ENCODE measurements at places on chromosomes 12 and 14.

DNA sequence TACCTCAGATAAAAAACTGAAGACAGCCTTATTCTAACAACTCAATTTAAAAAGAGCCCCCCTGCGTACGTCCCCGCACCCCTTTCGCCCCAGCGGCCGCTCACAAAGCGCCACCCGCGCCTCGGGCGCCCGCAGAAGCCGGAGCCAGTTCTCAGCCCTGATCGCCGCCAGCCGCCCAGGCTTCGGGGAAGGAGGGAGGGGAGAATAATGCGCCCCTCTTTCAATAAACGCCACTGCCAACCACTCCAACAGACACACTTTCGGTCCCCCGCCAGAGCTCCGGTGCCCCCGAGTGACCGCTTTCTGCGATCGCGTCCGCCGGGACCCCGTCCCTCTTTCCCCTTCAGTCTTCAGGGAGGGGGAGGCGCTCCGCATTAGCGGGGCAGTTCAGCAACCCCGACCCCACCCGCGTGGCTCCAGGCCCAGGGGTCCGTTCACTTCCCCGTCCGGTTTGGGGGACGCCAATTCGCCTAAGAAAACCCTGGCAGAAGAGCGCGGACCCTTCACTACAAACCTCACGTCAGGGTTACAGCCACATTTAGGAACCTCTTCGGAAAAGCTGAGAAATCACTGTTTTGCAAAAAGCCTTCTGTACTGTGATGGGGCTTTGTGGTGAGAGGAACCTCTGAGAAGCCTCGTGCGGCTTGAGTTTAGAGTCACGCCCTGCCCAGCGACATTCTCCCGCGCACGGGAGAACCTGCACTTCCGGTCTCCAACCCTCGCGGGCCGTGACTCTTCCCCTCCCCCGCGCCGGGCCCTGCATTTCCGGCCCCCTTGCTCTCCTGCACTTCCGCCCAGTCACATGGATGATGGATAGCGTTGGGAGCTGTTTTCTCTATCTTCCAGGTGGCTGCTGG, 18.7 kb downstream of the FOXG1 start:
- DNase-seq = no peak

- no peak for DNase-seq
These were observed 6.0 kb downstream of the KRT75 start for GRCh38 chr12:52428121-52428520.

DNA sequence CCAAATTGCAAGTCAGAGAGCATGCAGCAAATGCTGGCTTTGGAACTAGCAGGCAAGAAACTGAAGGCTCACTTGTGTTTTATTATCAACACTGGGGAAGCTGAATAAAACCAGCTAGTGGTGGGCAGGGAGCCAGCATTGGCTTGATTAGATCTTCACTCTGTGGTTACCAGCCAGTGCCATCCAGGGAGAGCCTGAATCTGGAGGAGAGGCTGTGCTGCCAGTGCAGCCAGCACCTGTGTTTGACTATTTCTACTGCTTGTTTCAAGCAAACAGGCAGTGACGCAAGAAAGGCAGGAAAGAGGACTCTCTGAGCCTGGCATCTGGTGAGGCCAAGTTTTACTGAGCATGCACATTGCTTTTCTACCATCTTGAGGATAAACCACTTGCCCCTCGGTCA, 247.0 kb downstream of the PHLDA1 start:
- DNase-seq = no peak

DNA sequence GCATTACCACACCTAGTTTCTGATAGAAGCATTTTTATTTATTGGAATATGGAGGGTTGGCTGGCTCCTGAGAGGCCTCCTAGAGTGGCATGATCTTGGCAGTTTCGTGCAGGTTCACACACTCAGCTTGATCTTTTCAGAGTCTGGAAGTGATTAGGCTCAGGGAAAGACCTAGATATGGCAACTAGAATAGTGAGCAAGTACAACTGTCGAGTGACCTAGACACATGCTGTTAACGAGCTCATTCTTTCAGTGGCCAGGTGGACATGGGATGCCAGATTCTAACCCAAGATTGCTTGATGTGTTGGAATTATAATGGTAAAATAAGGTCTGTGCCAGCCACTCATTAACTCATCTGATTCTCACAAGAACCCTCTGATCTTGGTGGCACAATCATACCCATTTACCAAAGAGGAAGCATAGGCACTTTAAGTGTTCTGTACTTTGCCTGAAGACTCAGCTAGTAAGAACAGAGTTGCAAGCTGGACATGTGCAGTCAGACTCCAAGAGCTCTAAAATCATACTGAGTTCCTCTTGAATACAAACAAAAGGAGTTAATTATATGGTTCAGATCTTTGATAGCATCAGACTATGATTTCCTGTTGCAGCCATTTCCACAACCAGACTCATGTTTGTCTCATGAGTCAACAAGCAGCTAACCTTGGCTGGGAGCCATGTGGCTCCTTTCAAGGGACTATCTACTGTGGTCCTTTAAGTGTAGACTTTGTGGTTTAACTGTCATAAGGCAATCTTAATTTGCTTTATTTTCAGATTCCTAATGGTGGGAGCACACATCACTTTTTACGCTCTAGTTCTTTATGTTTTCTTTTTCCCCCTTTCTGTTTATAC, 144.2 kb downstream of the PLEKHA5 start:
- DNase-seq = peak; percentile 35

DNA sequence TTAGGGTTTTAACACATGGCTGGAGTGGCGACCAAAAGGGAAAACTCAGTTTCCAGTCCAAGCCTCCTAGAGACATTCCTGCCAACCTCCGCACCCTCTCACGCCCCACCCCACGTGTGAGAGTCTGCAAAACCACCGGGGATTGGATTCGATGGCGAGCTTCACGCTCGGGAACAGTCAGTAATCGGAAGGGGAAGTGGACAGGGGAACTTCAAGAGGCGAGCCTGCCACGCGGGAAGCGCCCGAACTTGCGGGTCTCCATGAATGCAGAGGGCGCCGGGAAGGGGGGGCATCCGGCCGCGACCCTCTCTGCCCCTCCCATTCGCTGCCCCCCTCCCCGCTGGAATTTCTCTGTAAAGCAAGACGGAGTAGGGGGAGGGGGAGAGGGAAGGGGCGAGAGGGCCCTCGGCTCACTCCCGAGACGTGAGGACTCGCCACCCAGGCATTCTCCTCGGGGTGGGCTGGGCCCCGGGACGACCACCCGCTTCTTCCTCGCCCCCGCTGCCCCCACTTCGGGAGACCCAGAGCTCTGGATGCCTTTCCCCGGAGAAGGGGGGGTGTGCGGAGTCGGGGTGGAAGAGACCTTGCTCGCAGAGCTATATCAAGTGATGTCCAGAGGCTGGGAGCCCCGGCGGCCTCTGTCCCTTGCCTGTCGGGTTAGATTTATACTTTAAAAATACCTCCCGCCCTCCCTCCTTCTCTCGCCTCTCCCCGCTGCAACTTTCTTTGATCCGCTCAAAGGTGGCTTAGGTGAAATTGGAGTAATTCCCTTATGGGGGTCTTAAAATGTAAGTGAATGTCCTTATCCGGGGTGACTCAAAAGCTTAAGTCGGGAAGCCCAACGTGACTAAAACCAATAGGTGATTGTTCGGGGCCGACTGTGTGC, 2.5 kb upstream of the CCND2 start:
- peak; percentile 58 for DNase-seq

- no peak for DNase-seq
These were observed 154.8 kb downstream of the TMTC2 start for GRCh38 chr12:82841487-82841904.

GRCh38 chr12:109385339-109386058, 37.8 kb downstream of the MYO1H start:
- no peak for DNase-seq

DNA sequence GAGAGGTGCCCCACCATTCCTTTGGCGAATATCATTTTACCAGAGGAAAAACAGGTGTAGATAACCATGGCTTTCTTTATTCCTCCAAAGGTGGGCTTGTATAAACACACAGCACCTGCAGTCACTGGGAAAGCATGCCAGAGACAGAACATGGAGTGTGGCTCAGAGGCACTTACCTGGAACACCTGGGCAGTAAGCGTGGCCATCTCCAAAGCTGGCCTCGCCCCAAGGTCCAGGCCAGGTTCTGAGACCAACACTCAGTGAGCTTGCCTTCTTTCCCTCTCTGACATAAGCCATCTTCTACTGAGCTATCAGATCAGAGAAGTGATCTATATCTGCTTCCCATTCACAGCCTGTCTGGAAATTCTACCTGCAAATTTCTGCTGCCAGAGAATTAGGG, 70.5 kb downstream of the NUAK1 start:
- DNase-seq = no peak

DNA sequence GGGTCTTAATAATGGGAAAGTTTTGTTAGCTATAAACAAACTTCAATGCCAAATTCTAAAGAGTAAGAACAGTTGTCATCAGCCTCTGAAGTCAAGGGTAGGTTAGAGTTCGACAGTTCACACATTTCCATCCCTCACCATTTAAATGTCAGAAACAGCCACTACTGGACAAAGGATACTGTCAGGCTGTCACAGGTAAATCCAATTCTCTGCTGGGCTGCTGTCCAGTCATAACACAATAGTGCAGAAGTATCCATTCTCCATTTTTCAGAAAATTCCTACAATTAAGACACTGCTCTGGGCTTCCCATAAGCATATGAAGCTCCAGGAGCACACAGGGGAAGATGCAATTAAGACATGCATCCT, 221.4 kb downstream of the RPS29 start:
- DNase-seq = no peak

- DNase-seq = no peak
These were observed 158.4 kb downstream of the FBXL14 start for GRCh38 chr12:1436015-1436414.

GRCh38 chr12:40986001-40986400, 202.1 kb upstream of the PDZRN4 start:
- DNase-seq = no peak

DNA sequence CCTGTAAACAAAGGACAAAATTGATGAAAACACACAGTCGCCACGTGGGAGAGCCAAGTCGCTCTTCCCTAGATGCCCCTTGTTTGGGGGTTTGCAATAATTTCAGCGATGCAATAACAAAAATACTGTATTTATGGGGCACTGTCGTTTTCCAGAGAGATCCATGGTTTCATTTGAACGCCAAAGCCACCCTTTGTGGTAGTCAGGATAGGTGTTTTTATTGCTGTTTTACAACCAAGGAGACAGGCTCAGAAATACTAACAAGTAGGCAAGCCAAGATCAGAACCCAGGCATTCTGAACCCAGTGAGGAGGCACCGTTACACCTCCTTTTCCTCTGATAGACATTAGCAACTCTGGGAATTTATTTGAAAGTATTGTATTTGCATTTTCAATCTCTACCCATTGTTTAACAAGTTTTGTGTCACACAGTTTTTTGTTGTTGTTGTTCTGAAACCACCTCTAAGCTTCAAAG, 831 bp upstream of the BTBD7 start:
- DNase-seq = no peak

GRCh38 chr12:88398031-88398430, 182.2 kb downstream of the KITLG start:
- no peak for DNase-seq

- no peak for DNase-seq
These were observed 383.8 kb downstream of the NOVA1 start for GRCh38 chr14:26213846-26214575.

DNA sequence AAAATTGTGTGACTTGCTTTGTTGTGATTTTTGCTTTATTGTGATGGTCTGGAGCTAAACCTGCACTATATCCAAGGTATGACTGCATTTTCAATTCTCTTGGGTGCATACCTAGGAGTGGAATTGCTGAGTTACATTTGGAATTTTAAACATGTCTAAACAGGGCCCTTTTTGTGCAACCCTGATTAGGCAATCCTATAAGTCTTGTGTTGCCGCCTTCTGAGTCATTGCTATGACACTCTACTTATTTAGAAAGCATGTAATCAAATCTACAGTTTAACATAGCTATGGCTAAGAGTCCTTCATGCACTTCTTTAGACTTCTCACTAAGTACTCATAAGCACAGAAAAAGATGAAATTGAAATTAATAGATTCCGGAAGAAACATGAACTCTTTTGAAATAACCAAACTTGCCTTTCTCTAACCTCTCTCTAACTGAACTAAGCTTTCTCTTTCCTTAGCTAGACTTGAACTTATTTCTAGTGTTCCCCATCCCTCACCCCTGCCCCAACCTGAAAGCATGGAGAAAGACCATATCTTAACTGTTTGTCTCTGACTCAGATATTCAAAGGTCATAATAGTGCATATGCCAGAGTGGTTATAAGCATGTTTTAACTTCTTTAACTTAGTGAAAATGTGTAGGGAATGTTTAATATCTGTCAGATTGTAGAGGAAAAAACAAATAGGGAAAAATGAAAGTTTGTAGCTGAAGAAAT, 203.0 kb downstream of the SNAPC1 start:
- DNase-seq = no peak

GRCh38 chr12:97490141-97490540, 27.5 kb downstream of the RMST start:
- no peak for DNase-seq

GRCh38 chr12:105580821-105581352, 250.4 kb downstream of the C12orf75 start:
- no peak for DNase-seq

DNA sequence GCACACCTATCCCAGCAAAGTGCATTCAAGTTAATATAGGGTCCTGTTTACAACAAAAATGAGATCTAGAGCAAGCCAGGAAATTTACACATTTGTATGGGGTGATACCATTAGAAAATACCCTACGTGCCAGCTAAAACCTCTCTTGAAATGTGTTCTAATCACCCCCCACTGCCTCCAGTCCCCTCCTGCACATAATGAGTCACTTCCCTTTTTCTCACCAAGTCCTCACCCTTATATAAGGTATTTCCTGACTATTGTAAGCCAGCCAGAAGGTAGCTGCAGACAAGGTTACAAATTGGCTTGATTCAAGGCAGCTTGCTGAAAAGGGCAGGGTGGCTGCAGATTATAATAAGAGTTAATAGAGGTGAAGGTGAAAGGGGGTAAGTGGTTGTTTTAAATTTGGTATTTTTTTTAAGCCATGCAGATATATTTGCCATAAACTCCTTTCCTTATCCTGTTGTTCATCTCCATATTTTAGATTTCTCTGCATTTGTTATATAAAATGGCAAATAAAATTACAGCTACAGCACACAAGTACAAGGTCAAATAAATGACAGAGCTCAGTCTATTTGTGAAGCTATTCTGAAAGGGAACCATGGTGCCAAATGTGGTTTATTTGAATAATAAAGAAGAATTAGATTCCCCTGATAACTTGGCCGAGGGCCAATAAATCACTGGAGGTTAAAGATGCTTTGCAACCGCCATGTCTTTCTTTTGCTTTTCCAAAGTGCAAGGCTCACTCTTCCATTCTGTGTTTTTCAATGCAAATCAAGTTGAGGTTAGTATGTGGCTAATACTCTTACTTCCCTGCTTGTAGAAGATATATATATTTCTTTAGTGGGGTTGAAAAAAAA, 385.9 kb downstream of the EGLN3 start:
- DNase-seq = no peak
